ENCODE measurements at places on chromosomes 7 and 10. TPM values are rescaled to one million over a fixed set of nuclear protein-coding genes. Genes with fewer than 3 reads are reported as not detected.

GRCh38 chr10:96311180-96311715 is 7.0 kb downstream of the DNTT start:
- no peak for DNase-seq

The CPA5 gene
- not detected for total RNA-seq

DNA sequence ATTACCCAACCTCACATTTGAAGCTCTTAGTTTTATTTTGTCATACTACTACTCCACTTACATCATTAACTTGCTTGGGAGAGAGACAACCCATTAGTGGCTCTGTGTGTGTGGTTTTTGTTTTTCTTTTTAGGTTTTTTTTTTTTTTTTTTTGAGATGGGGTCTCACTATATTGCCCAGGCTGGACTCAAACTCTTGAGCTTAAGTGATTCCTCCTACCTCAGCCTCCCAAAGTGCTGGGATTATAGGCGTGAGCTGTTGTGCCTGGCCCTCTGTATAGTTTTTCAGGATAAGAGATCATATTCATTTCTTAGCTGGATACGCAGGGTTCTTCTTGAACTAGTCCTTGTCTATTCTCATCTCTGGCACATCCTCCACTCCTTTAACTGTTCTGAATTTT is 41.1 kb downstream of the KMT2E start:
- DNase-seq: no peak

DNA sequence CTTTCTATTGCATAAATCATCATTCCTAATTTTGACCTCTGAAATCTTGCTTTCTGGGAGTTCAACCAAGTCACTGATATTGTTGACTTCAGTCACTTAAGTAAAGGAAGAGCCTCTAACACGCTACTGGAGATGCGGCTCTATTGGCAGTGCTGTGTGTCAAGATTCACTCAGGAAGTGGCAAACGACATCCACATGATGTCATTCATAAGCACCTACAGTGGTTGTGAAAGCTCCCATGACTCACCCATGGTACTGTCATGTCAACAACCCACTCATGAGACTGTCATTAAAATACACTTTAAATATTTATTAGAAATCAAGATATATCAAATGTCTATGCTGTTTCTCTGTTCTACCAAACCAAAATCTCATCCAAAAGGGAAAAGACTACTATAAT is 52.5 kb upstream of the LHFPL3 start:
- no peak for DNase-seq

DNA sequence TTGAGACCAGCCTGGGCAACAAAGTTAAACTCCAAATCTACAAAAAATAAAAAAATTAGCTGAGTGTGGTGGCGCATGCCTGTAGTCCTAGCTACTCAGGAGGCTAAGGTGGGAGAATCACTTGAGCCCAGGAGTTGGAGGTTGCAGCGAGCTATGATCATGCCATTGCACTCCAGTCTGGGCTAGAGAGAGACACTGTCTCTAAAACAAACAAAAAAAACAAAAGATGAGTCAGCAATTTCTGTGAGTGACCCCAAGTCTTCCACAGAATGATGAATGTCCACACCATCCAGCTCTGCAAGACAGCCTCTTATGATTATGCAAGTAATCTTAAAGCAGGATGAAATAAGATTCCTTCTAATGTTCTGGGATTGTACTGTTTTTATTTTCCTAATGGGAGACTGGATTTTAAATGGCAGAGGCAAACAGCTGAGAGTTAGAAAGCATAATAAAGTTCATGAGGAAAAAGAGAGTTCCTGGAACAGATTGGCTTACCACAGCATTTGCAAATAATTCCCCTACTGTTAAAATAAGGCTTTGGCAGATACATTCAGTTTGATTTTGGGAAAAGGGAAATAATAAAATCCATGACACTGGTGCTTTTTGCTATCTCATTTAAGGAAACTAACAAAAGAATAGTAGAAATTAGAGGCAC is 18.9 kb upstream of the PRKAR2B start:
- no peak for DNase-seq

DNA sequence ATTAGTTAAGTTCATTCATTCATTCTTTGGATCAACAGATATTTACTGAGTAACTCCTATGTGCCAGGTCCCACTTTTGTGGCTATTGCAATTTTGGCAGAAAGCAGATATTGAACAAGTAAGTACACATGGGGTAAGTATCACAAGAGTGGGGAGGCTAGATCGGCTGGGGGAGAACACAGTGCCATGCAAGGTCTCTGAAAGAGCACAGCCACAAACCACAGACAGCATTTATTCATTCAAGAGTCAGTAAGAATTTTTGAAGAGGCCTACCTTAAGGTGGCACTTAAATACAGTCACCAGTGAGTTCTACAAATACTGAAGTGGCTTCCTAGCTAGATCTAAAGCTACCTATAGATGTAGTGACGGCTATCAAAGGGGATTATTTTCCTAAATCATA is 304.2 kb downstream of the RNLS start:
- DNase-seq: no peak

GRCh38 chr7:92178928-92179924 is at the start of gene LRRD1:
LRRD1 (minus strand) TSS chr7:92179142; CDS start chr7:92165202, 13,940 bp downstream.
- DNase-seq: peak; percentile 96

GRCh38 chr7:23044581-23044980 is 30.7 kb upstream of the HYCC1 start:
- no peak for DNase-seq

DNA sequence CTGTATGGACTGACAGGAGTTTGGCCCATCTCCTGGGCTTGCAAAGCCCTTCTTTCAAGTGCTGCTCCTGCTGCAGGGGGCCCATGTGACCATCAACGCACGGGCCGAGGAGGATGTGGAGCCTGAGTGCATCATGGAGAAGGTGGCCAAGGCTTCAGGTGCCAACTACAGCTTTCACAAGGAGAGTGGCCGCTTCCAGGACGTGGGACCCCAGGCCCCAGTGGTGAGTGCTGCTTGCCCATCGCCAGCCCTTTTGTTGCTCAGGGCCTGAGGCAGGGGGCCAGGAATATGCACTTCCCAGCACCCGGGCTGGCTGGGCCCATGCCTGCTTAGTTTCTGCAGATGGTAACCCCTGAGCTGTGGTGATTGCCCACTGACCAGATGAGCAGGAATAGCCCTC is 8.7 kb downstream of the PGAM2 start:
- no peak for DNase-seq

The ABCB4 gene
- 7.9 TPM for total RNA-seq

- no peak for DNase-seq
Measured at GRCh38 chr10:98528805-98529183, 82.1 kb upstream of the HPS1 start.

- DNase-seq: peak; percentile 34
Measured at GRCh38 chr7:100122067-100122466, 2.6 kb downstream of the CNPY4 start.

- no peak for DNase-seq
Measured at GRCh38 chr10:74151879-74152722, 1.1 kb downstream of the ADK start.

DNA sequence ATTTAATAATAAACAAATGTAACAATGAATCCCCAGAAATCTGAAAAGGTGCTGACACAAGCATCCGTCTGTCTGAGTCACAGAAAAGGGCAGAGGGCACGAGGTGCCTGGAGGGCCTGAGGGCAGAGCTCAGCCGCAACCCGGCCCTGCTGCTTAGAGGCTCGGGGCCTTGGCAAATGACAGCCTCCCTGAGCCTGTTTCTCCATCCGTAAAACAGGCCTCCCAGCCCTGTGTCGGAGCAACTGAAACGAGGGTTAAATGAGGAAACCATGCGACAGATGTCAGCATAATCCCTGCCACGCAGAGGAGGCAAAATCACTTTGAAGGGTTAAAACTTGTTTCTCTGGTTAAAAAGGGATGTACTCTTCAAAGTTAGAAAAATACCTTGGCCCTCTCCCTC is 24.9 kb downstream of the NUDT1 start:
- DNase-seq: no peak

DNA sequence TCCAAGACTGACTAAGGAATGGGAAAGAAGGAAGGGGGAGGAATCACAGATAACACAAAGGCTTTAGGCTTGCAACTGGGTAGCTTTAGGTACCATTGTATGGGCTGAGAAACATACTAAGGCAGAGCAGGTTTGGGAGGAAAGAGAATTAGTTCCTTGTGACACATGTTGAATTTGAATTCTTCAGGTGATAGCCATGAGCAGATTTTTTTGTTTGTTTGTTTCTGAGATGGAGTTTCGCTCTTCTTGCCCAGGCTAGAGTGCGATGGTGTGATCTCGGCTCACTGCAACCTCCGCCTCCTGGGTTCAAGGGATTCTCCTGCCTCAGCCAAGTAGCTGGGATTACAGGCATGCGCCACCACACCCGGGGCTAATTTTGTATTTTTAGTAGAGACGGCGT is 4.4 kb upstream of the SND1 start:
- no peak for DNase-seq

- no peak for DNase-seq
Measured at GRCh38 chr7:54629771-54630170, 87.6 kb downstream of the VSTM2A start.

- DNase-seq: no peak
Measured at GRCh38 chr10:87619705-87620104, 40.0 kb upstream of the PAPSS2 start.

The EFCAB10 gene
- total RNA-seq: not detected

GRCh38 chr7:17560516-17560915 is 262.1 kb downstream of the AHR start:
- no peak for DNase-seq

The VWC2 gene
- 11.9 TPM for total RNA-seq

DNA sequence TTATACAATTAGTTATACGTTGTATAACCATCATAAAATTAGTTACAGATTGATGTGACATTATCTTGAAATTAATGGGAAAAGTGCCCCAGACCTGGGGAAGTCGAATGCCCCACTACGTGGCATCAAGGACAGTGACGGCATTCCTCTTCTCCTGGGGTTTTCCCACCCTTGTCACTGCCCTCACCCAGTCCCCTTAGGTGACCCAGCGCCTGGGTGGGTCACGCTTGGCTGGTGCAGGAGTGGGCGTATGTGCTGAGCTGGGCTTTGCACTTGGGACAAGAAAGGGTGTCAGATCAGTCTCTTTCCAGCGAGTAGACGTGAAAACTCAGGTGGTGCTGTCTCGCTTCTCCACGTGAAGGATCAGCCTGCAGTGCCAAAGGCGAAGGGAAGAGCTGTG is 7.6 kb downstream of the FOXK1 start:
- DNase-seq: no peak

GRCh38 chr10:23375366-23375765 is 30.8 kb upstream of the C10orf67 start:
- DNase-seq: no peak

DNA sequence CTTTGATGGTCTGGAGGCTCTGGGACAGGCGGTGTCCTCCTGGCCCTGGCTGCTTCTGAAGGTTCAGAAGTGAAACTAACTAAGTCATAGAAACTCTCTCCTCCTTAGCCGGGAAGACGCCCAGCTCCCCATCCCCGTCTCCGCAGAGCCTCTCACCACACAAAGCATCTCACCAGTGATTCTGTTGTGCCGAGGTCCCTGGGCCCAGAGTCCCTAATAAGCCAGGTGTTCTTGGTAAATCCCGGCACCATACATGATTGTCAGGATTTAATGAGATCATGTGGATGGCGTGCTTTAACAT is 9.4 kb downstream of the HKDC1 start:
- DNase-seq: no peak

- no peak for DNase-seq
Measured at GRCh38 chr10:91924212-91925021, 847 bp downstream of the BTAF1 start.

The PVRIG gene
- total RNA-seq: not detected

GRCh38 chr10:20630092-20630643 is 266.9 kb downstream of the NEBL start:
- no peak for DNase-seq

The GDF10 gene
- 4.3 TPM for total RNA-seq

GRCh38 chr10:13483073-13483472 is 45.7 kb downstream of the BEND7 start:
- DNase-seq: no peak

- no peak for DNase-seq
Measured at GRCh38 chr10:71550628-71551027, 153.9 kb downstream of the CDH23 start.

- no peak for DNase-seq
Measured at GRCh38 chr10:71700731-71701368, 18.7 kb downstream of the C10orf105 start.

The HMX2 gene
- not detected for total RNA-seq

The GATA3 gene
- total RNA-seq: 0.89 TPM

DNA sequence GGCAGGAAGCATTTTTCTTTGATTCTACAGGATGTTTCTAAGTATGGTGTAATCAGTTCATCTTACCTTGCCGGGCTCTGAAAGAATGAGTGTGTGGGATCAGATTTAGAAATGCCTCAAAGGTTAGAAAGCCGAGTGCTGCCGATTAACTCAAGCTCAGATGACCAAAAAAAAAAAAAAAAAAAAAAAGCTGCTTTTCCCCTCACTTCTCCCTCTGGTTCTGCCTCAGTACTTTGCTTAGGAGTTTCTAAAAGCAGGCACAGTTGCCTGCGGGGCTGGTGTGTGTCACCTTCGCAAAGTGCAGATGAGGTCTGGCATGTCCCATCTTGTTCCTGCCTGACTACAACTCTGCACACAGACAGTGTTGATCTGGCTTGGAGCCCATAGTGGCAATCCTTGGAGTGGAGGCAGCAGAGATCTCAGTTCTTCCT is 47.0 kb downstream of the KIAA1217 start:
- peak; percentile 62 for DNase-seq

DNA sequence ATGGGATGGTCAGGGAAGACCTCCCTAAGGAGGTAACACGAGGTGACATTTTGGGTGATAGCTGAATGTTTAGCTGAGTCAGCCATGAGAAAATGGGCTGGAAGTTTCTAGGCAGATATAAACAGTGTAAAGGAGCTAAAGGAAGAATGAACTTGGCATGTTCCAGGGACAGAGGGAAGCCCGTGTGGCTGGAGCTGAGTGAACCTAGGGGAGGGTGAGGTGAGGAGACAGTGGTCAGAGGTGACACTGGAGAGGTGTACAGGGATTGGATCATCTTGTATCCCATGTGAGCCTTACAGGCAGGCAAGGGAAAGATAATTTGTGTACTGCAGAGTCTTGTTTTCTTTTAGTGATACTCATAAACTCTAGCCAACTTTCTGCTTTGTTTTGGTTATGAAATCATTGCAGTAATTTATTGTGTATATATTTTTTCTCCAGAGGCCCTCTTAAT is 1.8 kb downstream of the STARD3NL start:
- no peak for DNase-seq

The GLI3 gene
- 2.4 TPM for total RNA-seq

GRCh38 chr10:101752241-101752640 is 23.7 kb downstream of the FGF8 start:
- DNase-seq: no peak

DNA sequence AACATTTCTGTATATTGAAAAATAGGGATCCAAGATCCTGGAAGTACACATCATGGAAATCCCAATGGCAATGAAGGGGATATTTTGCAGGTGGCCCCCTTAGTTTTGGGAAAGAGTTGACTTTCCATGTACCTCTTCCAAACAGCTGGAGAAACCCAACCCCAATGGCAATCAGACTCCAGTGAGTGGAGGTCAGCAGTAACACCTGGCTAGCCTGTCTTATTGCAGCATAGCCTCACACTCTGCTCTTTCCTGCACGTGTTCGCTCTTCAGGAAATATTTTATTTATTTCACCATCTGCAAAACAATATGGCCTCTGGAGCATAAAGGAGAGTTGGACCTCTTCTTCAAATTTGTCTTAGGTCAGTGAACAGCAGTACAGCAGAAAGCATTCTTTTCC is 340.0 kb upstream of the NRP1 start:
- DNase-seq: no peak

GRCh38 chr7:94481279-94481678 is 28.3 kb upstream of the CASD1 start:
- DNase-seq: no peak

The CRHR2 gene
- total RNA-seq: 0.46 TPM

Data from right cardiac atrium (tissue), 5 donors.